ENCODE measurements at places on chromosomes 4 and X.

DNA sequence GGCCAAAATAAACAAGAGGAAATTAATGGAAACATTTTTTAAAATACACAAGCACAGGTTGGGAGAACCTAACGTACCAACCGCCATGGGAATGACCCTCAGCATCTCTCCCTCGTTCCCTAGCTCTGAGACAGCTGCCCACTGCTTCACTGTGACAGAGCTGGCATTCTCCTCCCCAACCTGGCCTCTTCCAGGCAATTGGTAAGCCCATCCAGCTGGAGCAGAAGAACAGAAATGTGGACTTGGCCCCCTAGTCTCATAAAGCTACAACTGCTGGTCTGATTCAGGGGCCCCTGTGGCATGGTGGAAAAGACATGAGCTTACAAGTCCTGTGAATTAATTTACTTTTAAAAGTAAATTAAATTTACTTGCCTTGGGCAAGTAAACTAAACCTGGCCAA is 245.1 kb downstream of the PTTG2 start:
- no peak for DNase-seq

DNA sequence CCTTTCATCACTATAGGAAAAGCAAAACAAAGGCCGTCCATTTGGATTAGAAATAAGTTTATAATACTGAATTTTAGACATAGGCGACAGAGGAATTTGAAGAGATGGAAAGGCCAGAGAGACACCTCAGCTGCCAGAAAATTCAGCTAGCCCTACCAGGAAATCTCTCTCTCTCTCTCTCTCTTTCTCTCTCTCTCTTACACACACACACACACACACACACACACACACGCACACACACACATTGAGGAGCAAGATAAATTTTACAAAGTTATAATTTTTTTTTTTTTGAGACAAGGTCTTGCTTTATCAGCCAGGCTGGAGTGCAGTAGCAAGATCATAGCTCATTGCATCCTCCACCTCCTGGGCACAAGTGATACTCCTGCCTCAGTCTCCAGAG is 1.4 kb downstream of the XK start:
- no peak for DNase-seq

DNA sequence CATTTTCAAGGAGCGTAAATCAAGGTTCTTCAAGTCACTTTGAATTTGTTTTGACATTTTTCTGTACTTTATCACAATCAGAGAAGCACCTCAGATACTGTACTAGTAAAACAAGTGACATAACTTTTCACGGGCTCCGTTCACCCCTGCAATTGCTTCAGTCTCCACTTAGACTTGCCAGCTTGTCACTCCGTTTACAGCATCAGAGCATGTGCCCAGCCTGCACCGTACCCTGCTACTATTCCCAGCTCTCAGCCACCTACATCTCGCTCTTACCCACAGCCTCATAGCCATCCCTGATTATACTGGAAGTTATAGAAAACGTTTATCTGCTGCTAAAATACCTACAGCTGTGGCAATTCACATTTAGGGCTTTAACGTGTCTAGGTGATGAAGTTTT is 135.3 kb upstream of the TENM3 start:
- DNase-seq, result no peak

- DNase-seq, result no peak
Measured at GRCh38 chr4:67928546-67928945, 34.7 kb downstream of the TMPRSS11A start.

GRCh38 chr4:152666946-152667345 is 12.9 kb downstream of the TMEM154 start:
- no peak for DNase-seq

DNA sequence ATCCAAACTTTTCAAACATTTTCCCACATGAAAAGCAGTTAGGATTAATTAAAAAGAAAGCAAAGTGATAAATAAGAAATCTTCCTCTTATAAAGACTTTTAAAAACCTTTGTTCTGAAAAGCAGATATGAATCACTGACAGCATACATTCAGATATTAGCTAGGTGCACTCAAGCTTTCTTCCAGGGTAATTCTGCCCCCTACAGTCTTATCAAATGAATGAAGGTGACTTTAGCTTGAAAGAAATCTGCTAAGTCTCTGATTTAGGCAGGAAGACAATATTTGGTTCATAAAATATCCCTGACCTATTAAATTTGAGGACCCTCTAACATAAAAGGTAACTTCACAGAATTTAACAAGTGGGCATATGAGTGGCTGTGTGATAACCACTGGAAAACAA is 209.1 kb upstream of the FAM47A start:
- DNase-seq, result no peak

DNA sequence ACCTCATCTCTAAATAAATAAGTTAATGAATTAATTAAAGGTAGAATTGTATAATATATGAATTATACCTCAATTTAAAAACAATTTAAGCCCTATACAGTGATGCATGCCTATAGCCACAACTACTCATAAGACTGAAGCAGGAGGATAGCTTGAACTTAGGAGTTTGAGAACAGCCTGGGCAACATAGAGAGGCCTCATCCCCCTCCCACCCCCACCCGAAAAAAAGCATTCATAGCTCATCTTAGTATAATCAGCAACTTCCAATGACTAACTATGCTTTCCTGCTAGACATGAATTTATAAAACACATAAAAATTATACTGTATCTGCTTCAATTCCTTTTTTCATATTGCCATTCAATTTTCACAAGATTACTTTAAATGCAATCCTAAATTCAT is 1.6 kb downstream of the LRBA start:
- DNase-seq, result no peak

- DNase-seq, result no peak
Measured at GRCh38 chr4:40333921-40334352, 1.2 kb upstream of the CHRNA9 start.

DNA sequence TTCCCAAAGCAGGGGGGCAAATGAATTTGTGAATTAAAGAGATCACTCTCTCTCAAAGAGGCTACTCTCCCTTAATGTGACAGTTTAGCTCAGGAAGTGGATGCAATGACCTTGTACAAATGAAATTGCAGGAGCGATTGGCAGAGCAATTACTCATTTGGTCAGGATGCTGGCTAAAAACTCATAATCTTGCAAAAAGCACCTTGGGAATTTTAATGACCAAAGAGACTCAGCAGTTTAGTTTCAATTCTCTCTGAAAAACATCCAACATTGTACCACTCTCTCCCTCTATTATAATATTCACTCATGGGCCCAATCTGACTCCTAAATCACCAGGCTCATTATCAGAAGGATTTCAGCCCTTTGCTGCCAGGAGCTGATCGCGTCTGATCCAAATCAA is 26.1 kb downstream of the PDGFC start:
- DNase-seq, result no peak

DNA sequence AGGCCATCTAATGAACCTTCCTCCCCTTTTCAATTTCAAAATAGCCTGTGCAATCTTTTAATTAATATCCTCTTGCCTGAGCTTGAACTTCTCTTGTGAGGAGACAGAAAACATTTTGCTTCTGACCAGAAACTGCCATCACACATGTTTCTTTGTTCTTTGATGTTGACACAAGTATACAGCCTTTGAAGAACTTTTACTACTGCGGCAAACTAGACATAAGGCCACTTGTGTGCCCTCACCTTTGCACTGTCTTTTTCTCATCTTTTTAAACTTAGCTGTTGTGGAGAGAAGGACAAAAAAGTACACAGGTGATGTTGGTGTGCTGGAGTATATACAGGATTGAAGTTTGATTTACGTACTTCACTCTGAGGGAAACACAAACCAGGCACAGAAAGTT is 116.3 kb upstream of the C1GALT1C1 start:
- no peak for DNase-seq

GRCh38 chr4:37865450-37865849 is 25.4 kb upstream of the TBC1D1 start:
- DNase-seq, result no peak

DNA sequence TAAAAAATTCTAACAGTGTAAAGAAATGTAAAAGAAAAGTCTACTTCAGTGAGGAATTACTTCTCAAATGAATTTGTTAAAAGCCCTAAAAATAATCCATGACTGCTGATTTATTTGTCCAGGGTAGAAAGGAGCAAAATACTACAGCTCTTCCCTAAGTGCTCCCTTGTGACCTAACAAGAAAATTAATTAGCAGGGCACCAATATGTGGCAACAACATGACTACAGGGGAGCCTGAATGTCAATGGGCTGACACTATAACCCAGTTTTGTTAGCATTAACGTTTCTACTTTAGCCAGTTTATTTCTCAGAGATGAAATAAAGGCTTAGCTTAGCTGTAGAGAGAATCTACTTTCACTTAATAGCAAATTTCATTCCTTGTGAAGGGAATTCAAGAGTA is 918.9 kb upstream of the EPHA5 start:
- DNase-seq, result no peak

- no peak for DNase-seq
Measured at GRCh38 chrX:65933085-65933589, 106.7 kb downstream of the VSIG4 start.

DNA sequence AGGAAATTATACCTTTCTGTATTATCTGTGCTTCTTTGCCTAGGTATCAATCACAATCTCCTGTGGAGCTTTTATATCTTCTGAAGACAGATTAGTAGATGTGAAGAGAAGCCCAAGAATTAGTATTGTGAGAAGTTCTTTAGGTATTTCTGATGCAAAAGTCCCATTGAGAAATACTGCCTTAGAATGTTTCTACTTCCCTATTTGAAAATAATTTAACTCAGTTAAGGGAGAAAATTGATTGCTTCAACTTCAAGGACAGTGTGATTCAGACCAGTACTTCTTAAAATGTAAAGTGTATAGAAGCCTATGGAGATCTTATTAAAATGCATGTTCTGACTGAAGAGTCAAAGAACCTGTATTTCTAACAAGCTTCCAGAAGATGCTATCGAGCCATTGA is 9.0 kb downstream of the EIF1AX start:
- DNase-seq, result no peak

DNA sequence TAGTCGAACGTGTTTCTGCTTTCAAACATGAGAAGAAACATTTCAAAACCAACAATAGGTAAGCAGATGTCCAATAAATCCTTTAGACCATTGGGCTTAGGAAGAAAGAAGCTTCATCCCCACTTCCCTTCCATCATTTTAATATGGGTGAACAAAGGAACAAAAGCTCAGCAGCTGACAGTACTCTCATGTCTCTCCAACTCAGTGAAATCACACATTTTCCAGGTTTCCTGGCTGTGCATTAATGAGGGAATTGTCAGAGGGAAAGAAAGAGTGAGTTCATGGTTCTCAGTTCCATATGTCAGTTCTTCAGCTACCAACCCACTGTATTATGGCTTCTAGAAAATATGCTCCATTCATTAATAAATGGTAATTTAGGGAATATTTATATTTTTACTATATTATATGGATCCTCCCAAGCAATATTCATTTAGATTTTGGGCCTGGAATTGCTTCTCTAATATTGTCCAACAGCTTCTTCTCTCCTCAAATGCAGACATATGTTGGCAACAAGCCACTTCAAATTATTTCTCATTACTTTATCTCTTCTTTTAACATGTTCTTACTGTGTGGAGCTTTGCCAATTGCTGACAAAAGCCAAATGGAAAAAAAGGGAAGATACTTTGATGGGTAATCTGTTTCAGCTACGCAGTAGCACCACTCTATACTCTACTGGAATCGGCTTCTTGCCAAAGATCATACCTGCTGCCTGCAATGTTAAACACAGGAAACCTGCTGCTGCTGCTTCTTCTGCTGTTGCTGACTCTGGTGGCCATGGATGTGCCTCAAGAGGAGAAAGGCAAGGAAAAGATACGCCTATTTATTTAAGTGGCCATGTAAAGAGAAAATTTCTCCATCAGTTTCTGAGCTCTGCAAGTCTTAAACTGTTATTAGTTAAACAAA is 1757.6 kb downstream of the ARAP2 start:
- DNase-seq, result no peak

DNA sequence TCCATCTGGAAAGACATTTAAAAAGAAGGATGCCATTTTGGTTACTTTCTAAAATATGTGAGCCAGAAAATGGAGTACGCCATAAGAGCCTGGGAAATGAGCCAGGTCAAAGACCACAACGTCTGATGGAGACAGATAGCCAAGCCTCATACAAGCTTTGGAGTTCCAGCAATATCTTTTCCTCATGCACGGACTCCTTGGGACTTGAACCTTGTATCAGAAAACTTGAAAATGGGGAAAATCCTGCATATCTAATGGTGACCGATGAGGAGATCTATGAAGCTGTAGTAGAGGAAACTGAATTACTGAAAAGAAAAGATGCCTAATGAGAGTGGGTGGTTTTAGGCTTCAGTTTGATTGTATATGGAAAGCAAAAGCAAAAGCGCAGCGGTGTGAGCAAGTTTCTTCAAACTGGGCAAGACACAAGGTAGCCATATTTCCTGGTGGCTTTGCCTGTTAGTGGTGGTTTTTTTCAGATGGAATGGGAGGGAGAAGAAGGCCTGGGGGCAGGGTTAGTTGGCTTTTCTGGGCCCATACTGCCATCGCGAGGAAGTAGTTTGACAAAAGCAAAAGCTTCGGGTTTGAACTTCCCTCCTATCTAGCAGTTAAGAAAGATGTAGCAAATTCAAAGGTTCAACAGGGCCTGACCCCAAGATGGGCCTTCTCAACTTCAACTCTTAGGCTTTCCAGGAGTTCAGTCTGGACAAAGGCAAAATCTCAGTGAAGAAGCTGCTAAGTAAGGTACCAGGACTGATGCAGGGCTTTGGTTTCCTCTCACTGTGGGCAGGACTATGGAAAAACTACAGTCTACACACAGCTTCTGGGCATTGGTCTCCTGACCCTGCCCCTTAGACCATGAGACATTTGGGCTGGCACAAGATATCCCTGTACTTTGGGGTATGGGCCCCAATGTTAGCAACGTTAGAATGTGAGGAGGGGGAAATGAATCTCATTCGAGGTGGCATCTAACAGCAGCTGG is 210.0 kb upstream of the STK26 start:
- DNase-seq, result no peak

DNA sequence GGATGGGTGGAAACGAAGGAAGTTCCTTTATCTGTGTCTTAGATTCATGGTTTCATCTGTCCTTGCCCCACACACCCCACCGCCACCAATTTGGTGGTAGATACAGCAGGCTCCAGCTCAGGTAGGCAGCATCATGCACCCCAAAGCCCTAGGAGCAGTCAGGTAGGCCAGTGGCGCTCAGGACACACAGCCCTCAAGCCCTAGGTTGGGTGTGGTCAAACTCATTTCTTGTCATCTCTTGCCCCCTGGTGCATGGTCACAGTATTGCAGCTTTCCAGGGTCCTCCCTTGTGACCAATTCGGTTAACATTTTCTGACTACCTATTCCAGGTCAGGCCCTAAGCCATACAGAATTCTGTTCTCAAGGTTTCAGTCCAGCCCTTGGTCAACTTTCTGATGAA is 14.5 kb upstream of the PRRG3 start:
- DNase-seq, result no peak

- DNase-seq, result no peak
Measured at GRCh38 chr4:168059251-168059650, 33.1 kb upstream of the ANXA10 start.

- no peak for DNase-seq
Measured at GRCh38 chr4:86482306-86483172, 111.6 kb upstream of the PTPN13 start.

DNA sequence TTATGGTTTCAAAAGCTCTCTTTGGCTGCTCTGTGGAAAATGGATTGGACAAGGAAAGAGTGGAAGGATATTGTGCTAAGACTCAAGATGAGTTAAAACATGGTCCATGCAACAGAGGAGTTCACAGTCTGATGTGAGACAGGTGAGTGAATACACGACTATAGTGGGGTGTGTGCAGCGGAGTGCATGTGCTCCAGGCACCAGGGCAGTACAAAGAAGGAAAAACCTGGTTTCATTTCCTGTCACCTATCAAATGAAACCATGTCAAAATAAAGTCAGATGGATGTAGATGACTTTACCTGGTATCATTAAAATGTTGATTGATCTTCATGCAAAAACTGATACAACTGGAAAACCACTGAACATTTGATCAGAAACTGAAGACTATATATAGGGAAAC is 241.0 kb upstream of the RASGEF1B start:
- no peak for DNase-seq
